AG20443 (cell line): ENCODE measurements at places on chromosomes 13 and 19.

GRCh38 chr13:23509781-23510543 lies 60.2 kb upstream of the TNFRSF19 start:
- peak; percentile 60 for DNase-seq

DNA sequence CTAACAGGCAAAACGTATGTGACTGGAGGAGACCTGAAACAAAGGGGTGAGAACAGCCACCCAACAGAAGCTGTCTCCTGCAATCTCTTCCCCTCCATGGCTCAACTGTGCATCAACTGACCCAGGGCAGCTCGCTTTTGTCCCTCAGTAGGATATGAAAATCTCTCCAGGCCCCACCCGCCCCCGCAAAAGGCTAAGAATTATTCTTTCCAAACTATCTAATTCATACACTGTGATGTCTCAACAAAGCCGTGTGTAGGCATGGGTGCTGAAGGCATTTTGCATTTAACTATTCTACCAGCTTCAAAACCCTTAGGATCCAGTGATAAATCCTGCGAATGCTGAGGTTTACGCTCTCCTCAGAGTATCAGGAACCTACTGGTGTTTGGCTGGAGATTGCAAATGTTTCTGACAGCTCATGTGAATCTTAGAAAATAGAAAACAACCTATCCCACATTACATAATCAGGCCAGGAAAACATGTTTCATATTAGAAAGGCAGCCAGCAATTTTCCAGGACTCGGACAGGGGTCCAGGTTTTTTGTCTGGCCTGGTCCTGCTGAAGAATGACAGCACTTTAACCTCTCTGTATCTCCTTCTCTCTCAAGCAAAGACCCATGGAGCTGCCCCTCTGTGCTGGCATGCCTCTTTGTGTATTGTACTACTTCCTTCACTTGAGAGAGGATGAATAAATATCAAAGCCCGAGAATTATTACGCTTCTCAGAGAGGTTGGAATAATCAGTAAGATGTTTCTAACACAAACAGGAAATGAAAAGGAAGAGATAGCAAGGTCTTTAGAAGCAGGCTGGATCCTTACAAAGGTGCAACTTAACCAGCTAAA lies 17.3 kb downstream of the DHRS12 start:
- no peak for DNase-seq

GRCh38 chr13:26255115-26255514 lies 1.2 kb downstream of the CDK8 start:
- DNase-seq, result no peak

DNA sequence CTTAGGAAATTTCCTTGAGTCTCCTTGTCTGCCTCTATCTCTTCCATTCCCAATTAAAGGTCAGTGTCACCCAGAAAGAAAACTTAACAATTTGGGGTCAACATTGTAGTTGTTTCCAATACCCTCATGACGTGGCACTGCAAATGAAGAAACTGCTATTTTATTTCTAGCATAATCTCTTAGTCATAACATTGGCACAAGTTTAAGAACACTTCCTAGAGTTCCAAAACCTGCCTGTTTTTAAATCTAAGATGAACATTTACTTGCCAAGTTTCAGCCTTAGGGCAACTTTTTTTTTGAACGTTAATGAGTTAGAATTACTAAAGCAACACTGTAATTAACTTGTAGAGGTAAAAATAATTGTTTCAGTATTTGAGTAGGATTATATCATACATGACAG lies 108.0 kb downstream of the LMO7 start:
- no peak for DNase-seq

GRCh38 chr19:5186293-5187050 lies 154.1 kb downstream of the PTPRS start:
- DNase-seq, result peak; percentile 90

GRCh38 chr13:56659041-56659471 lies 481.7 kb upstream of the PRR20A start:
- no peak for DNase-seq

GRCh38 chr13:110055089-110055488 lies 251.9 kb downstream of the COL4A1 start:
- no peak for DNase-seq

DNA sequence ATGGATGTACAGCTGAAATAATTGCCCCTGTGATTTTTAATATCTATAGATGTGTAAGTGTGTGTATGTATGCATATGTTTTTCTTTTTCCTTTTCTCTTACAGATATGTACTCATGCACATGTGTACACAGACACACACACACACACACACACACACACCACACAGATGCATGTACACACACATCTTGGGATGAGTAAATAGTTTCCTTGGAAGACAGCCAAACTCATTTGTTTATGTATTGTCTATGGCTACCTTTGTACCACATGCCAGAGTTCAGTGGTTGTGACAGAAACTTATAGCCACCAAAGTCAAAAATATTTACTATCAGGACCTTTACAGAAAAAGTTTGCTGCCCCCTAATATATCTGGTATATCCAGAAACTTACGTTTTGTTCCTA lies 192.6 kb downstream of the MAB21L1 start:
- no peak for DNase-seq

DNA sequence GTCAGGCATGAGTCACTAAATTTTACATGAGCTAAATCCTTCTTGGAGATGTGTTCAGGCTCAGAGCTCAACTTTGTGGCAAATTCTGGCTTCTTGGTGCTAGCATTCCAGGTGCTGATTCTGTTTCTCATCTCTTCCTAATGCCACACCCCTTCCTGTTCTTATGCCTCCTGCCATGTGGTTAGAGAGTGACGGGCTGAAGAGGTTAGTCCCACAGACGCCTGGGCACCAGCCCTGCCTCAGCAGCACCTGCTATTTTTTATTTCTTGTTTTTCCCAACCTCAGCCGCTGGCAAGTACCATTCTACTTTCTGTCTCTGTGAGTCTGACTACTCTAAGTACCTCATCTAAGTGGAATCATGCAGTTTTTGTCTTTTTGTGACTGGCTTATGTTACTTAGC lies 329.5 kb downstream of the KCNRG start:
- no peak for DNase-seq

- DNase-seq, result no peak
Observed at GRCh38 chr19:16118489-16119033, 6.9 kb downstream of the RAB8A start.

GRCh38 chr13:21018220-21018619 lies 43.2 kb downstream of the LATS2 start:
- no peak for DNase-seq

DNA sequence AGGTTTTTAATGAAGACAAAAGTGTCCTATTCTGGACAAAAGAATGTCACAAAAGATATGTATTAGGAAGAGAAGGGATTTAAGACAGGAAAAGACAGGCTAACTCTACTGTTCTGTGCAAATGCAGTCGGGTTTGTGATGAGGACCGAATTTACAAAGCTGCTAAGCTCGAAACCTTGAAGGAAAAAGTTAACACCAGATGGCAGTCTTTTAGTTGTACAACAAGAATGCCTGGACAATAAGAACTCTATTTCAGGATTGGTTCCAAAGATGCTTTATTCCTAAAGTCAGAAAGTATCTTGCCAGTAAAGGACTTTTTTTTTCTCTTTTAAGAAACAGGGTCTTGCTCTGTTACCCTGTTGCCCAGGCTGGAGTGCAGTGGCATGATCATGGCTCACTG lies 51.1 kb downstream of the HS6ST3 start:
- DNase-seq, result no peak

DNA sequence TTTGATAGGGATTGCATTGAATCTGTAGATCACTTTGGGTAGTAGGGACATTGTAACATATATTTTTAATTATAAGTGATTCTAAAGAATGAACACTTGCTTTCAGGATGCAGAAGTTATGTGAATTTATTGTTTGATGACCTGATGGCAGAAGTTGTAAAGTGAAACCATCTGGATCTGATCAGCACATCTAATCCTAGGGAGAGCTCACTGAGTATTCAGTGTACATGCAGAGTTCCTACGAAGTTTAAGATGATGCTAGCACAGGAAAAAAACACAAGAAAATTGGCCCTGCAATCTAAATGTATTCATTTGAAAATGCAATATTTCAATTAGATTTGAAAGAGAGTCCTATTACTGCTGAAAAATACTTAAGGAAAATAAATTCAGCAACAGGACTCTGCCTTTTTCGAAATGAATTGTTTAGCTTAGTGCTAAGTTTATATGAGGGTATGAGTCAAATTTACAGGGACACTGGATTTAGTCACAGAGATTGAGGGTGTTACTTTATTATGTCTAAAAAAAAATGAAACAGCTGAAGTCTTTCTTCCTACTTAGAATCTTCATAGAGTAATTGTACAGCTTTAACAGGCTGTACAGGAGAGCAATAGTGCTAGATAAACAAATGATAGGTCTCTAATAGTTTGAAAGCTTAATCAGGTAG lies 385.7 kb downstream of the DCT start:
- no peak for DNase-seq

DNA sequence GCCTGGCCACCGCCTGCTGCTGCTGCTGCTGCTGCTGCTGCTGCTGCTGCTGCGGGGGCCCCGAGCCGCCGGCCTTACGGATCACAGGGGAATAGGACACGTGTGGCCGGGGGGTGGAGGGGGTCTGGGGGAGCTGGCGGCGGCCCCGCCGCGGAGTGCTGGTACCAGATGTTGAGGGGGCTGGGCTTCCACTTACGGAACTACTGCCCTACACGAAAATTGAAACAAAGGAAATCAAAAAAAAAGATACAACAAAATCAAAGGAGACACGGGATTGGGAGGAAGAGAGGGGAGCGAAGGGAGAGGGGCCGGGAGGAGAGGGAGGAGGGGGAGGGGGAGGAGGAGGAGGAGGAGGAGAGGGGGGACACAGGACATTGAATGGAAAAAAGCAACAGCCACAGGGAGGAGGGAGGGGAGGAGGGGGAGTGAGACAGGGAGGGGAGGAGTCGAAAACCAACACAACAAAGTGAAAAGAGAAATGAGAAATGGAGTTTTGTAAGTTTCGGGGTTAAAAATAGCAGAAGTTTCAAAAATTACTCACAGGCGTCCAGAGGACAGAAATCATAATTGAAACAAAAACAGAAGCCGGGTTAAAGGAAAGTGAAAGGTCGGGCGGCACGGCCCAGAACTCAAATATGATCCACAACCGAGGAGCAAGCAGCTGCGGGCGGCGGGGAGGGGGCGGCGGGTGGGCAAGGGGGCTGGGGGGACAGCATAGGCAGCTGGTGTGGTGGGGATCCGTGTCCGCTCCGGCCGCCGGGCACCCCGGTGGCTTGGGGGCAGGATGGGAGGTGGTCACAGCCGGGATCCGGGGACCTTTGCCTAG lies 57.8 kb downstream of the IER2 start:
- DNase-seq, result peak; percentile 84

DNA sequence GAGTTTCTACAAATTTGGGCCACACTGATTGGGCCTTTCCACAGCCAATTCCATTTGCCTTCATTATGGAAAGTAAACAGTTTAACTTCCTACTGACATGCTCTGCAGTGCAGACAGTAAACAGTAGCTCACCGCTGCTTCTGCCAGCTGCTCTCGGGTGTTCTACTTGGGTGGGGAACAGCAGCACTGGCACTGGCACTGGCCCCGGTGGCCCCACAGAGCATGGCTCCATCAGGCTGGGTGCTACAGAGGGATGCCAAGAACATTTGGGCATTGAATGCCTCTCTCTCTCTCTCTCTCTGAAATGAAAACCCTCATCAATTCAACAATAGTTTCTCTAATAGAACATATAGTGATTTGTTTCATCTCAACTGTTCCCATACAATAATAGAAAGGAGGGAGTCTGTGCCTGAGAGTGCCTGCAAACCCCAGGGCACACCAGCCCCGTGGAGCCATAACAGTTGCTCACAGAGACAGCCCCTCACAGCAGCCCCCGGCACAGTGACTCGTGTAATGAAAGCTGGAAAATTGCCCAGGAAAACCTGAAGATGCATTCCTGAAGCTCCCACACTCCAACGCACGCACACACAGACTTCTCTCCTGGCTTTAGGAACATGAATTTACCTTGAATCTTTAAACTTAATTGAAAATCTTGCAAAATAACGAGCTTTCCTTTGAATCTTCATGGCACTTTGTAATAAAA lies 38.2 kb upstream of the GJB6 start:
- no peak for DNase-seq

DNA sequence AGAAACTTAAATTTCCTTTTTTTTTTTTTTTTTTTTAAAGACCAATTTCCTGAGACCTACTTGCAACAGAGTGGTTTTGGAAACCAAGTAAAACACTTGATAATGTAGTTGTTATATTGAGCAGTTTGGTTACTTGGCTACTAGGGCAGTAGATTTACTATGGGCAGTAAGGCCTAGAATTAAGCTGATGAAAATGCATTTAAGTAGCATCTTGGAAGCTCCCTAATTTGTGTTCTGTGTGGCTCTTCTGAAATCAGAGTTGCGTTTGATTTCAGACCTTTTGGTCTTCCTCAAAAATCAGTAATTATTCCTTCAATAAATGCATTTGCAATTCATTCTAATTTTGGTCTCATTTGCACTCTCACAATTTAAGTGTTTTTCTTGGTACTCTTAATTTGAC lies 810 bp downstream of the GPR180 start:
- DNase-seq, result no peak

DNA sequence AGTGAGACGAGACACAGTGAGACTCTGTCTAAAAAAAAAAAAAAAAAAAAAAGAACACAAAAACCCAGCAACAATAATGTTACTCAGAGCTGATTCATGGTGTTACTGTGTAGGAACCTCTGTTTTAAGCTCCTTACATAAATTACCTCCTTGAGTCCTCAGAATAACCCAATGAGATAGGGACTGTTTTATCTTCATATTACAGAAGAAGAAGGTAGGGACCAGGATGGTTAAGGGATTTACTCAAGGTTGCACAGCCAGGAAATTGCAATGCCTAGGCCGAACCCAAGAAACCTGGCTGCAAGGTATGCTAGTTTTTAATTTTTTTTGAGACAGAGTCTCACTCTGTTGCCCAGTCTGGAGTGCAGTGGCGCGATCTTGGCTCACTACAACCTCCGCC lies 1.5 kb upstream of the DAND5 start:
- DNase-seq, result no peak

DNA sequence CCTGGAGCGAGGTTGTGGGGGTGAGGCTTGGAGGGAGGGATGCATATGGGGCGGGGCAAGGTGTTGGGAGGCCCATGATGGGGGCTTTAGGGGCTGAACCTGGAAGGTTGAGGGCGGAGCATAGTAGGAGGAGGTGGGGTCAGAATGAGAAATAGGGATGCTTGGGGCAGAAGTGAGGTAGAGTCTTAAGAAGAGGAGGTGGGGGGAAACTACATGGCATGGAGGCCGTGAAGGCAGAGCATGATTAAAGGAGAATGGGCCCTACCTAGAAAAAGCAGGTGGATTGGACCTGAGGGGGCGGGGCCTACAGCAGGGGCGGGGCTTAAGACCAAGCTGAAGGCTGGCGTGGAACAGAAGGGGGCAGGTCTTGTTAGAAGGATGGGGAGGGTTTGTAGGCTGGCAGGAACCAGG lies 799 bp downstream of the NR1H2 start:
- peak; percentile 11 for DNase-seq
